Left lung (tissue), 14 donors: ENCODE measurements at places on chromosomes 1 and 21.

- no peak for DNase-seq
- H3K27me3 ChIP-seq, result no peaks in the 10 kb centered on the region
- H3K4me1 ChIP-seq, result no peaks in the 10 kb centered on the region
- no peak overlapping the region for H3K27ac ChIP-seq
- no peak overlapping the region for H3K4me3 ChIP-seq
- peaks cover 100% of the 10 kb centered on the region for H3K36me3 ChIP-seq
Measured at GRCh38 chr1:43430831-43431230, 22.9 kb downstream of the HYI start.

DNA sequence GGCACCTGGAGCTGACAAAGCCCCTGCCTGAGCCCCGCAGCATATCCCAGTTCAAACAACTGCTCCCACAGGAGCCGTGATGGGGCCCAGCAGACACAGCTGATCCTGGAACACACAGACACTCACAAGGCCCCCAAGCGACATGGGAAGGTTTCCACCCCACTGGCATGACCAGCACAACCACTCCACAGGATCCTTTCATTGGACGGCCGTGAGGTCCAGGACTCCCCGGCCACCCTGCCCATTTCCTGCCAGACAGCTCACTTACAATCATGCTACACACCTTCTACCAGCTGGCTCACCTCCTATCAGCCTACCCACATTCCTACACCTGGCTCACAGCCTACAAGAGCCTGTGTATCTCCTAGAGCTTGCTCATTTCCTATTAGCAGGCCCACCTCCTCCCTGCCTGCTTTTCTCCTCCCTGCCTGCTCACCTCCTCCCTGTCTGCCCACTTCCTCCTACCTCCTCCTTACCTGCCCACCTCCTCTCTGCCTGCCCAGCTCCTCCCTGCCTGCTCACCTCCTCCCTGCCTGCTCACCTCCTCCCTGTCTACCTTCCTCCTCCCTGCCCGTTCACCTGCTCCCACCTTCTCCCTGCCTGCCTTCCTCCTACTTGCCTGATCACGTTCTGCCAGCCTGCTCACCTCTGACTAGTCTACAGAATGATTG is 73.9 kb downstream of the MATN1 start:
- H3K27me3 ChIP-seq, result no peaks in the 10 kb centered on the region
- no peak overlapping the region for H3K4me3 ChIP-seq
- H3K27ac ChIP-seq, result no peak overlapping the region

DNA sequence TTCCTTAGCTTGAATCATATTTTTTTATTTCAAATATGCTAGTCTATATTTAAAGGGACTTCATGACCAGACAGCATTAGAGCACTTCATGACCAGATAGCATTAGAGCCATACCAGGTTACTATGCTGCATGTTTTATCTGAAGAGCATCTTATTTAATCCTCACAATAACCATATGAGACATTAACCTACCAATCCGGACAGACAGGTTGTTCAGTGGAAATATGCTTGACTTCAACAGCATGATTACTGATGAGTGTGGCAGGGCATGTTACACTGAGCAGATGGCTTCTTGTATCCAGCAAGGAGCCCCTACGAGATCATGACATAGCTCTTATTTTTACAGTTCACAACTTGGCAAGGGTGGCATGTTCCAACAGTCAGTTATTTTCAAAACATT is 85.0 kb upstream of the KCTD3 start:
- H3K4me3 ChIP-seq, result no peak overlapping the region
- H3K27ac ChIP-seq, result no peak overlapping the region
- H3K36me3 ChIP-seq, result no peaks in the 10 kb centered on the region
- no peaks in the 10 kb centered on the region for H3K27me3 ChIP-seq
- H3K4me1 ChIP-seq, result no peaks in the 10 kb centered on the region

GRCh38 chr1:26197813-26198212 is 7.4 kb downstream of the CATSPER4 start:
- H3K4me1 ChIP-seq, result no peaks in the 10 kb centered on the region
- H3K27ac ChIP-seq, result no peak overlapping the region
- no peak overlapping the region for H3K4me3 ChIP-seq
- DNase-seq, result no peak
- no peaks in the 10 kb centered on the region for H3K36me3 ChIP-seq

DNA sequence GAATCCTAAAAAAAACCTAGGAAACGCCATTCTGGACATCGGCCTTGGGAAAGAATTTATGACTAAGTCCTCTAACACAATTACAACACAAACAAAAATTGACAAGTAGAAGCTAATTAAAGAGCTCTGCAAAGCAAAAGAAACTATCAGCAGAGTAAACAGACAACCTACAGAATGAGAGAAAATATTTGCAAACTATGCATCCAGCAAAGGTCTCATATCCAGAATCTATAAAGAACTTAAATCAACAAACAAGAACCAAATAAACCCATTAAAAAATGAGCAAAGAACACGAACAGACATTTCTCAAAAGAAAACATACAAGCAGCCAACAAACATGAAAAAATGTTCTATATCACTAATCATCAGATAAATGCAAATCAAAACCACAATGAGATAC is 58.6 kb downstream of the PTGFR start:
- no peak overlapping the region for H3K4me3 ChIP-seq
- no peaks in the 10 kb centered on the region for H3K4me1 ChIP-seq
- H3K36me3 ChIP-seq, result no peaks in the 10 kb centered on the region
- DNase-seq, result no peak
- no peaks in the 10 kb centered on the region for H3K27me3 ChIP-seq
- H3K27ac ChIP-seq, result no peak overlapping the region

GRCh38 chr21:34320011-34320410 is 43.8 kb upstream of the KCNE2 start:
- no peaks in the 10 kb centered on the region for H3K36me3 ChIP-seq
- DNase-seq, result no peak
- no peak overlapping the region for H3K4me3 ChIP-seq
- H3K27ac ChIP-seq, result no peak overlapping the region
- no peaks in the 10 kb centered on the region for H3K4me1 ChIP-seq
- no peaks in the 10 kb centered on the region for H3K27me3 ChIP-seq

- no peak overlapping the region for H3K4me3 ChIP-seq
- no peaks in the 10 kb centered on the region for H3K27me3 ChIP-seq
- no peaks in the 10 kb centered on the region for H3K36me3 ChIP-seq
- DNase-seq, result no peak
Measured at GRCh38 chr21:17900281-17900989, 81.3 kb upstream of the C21orf91 start.

DNA sequence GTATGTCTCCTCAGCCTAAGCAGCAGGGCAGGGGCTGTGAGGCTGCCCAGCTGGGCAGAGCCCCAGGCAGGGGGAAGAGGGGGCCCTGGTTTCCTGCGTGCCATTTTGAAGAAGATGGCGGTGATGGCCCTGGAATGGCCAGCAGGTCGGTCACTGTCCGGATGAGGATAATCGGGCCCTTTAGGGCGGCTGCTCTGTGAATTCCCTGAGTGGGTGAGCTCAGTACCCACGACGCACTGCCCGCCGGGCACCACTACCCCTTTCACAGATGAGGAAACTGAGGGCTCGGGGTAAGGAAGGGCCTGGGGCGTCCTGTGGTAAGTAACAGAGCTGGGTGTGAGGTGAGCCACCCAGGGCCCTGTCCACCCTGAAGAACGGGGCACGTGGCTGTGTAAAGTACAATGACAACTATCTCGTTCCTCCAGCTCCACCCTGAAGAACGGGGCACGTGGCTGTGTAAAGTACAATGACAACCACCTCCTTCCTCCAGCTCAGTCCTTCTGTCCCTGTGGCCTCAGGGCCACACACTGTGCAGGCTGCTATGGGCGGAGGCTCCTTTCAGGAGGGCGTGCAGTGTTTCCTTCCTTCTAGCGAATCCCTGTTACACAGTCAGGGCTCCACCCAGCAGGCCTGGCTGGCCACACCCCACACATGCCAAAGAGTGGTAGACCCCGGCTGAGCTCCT is 23.2 kb downstream of the ITGB2 start:
- H3K27me3 ChIP-seq, result no peaks in the 10 kb centered on the region
- H3K36me3 ChIP-seq, result no peaks in the 10 kb centered on the region
- no peak overlapping the region for H3K27ac ChIP-seq
- H3K4me1 ChIP-seq, result peaks cover 21% of the 10 kb centered on the region
- no peak overlapping the region for H3K4me3 ChIP-seq

- H3K27me3 ChIP-seq, result no peaks in the 10 kb centered on the region
- no peak overlapping the region for H3K4me3 ChIP-seq
- H3K27ac ChIP-seq, result no peak overlapping the region
- no peak for DNase-seq
- no peaks in the 10 kb centered on the region for H3K4me1 ChIP-seq
Measured at GRCh38 chr1:104172243-104172681, 422.6 kb downstream of the AMY1C start.

GRCh38 chr1:115282807-115283208 is 55.2 kb downstream of the NGF start:
- H3K36me3 ChIP-seq, result no peaks in the 10 kb centered on the region
- no peaks in the 10 kb centered on the region for H3K27me3 ChIP-seq
- H3K4me1 ChIP-seq, result no peaks in the 10 kb centered on the region
- DNase-seq, result peak; percentile 37

- no peak overlapping the region for H3K27ac ChIP-seq
- H3K4me3 ChIP-seq, result no peak overlapping the region
- H3K36me3 ChIP-seq, result no peaks in the 10 kb centered on the region
- H3K4me1 ChIP-seq, result no peaks in the 10 kb centered on the region
Measured at GRCh38 chr1:196317535-196318522, 290.4 kb downstream of the KCNT2 start.

DNA sequence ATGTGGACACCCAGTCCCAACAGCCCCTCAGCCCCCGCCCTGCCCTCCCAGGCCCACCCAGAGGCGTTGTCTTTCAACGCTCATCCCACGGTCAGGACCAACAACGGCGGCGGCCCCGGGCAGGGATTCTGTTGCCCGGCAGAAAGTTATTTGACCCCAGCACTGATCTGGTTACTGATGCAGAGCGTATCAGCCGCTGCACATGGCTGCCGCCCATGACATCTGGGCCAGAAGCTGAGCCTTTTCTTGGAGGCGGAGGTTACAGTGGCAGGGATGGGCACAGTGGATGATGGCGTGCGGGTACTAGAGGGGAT is 127.1 kb upstream of the ARHGEF16 start:
- no peak overlapping the region for H3K4me3 ChIP-seq
- H3K4me1 ChIP-seq, result no peaks in the 10 kb centered on the region
- H3K36me3 ChIP-seq, result no peaks in the 10 kb centered on the region
- no peak overlapping the region for H3K27ac ChIP-seq

GRCh38 chr1:31761883-31762282 is 2.3 kb downstream of the ADGRB2 start:
- no peak for DNase-seq
- no peak overlapping the region for H3K27ac ChIP-seq
- no peak overlapping the region for H3K4me3 ChIP-seq
- no peaks in the 10 kb centered on the region for H3K36me3 ChIP-seq
